Fibroblast of skin of right quadriceps (primary cell): ENCODE measurements at places on chromosomes 4 and X.

- peak; percentile 42 for DNase-seq
Observed at GRCh38 chr4:7434766-7435150, at the start of gene PSAPL1. TSS of gene PSAPL1 (minus strand) at chr4:7434930. CDS start at chr4:7434879, 51 bp downstream.

- DNase-seq = peak; percentile 59
Observed at GRCh38 chr4:103892586-103892985, 172.8 kb upstream of the TACR3 start.

DNA sequence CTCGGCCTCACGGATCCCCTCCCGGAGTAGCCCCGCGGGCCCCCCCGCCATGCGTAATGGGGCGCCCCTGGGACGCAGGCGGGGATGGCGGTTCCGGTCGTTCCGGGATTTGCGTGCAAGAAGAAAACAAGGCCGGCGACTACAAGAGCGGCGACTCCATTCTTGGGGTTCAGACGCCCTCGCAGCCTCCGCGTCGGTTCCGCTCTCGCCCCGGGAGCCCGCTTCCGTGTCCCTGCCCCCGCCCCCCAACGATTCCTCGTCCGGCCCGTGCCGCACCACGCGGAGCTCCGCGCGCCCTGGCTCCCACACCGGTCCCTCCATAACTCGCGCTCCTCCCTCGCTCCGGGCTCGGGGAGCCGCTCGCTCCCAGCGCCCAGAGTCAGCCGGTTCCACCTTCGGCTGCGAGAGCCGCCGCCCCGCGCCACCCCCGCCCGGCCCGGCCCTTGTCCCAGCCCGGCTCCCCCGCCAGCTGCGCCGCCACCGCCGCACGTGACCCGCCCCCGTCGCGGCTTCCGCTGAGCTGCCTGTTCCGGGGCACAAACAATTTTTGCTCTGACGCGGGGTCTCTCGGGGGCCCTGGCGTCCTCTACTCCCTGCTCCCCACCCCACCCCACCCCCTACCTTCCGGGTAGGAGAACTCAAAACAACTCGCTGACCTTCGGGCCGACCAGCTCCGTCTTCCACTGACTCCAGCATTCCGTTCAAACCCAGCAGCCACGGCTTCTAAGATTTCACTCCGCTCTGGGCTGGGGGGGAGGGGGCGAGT lies 78.8 kb upstream of the BCOR start:
- DNase-seq = no peak

DNA sequence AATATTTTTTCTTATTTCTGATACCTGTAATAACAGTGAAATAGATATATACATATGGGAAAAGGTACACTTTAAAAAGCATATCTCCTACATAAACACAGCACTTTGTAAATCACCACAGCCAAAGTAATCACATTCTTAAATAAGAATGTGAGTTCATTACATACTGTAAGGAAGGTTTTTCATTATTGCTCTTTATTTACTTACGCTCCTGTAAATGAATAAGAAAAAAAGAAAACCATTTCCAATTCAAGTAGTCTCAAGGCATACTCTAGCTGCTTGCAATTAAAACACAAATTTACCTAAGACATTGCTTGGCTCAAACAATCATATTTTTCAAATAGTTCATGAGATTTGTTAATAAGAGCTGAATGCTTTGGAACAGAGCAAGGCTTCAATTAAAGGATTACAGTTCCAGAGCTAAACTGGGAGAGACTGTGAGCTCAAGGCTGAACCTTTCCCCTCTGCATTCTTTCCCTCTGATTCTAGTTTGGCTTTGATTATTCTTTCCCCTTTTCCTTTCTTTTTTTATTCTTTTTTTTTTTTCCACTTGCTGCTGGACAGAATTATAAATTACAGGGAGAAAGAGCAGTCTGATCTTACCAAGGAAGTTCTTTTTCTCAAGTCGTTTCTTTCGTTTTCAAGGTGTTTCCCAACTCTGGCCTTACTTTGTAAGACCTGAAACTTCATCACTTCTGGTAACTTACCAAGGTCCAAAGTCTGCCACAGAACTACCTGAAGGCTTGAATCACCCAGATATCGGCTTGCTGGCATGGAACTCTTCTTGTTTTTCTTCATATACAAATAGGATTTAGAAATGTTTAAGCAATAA lies 278.3 kb downstream of the INPP4B start:
- peak; percentile 39 for DNase-seq

- DNase-seq = peak; percentile 44
Observed at GRCh38 chr4:75995727-75996126, 5.0 kb upstream of the SDAD1 start.

GRCh38 chr4:139247700-139248238 lies 32.3 kb downstream of the MGARP start:
- DNase-seq = no peak

DNA sequence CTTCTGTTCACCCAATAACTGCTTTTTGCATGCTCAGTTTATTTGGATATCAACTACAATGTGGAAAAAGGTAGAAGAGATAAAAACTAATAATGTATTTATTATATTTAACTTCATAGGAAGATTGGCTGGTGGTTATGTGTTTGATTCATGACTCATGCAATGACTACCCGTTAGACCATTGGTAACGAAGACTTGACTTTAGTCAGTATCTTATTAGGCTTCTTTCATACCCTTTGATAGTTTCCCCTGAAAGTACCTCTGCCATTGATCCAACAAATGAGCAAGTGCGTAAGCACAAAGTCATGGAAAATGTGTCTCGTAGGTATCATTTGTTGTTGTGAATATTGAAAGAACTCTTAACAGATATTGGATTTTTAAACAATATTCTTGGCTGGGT lies 394.7 kb downstream of the PPP3CA start:
- DNase-seq = no peak

- no peak for DNase-seq
Observed at GRCh38 chr4:163858515-163858914, 364.0 kb downstream of the TMA16 start.

DNA sequence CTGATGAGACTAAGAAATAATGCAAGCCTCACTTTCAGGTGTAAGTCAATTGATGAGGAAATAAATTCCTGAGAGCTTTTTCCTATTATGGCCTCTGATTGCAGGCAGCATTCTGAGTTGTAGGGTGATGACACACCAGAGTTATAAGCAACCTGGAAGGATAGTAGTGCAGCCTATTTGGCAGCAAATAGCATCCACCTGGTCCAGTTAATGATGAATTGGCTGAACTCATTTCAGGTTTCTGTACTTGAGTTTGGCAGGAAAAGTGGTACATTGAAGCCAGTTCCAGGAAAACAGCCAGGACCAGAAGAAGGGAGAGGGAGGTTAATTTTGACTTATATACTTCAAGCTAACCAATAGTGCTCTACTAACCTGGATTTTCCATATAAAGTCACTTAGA lies 316.8 kb downstream of the NAF1 start:
- no peak for DNase-seq

DNA sequence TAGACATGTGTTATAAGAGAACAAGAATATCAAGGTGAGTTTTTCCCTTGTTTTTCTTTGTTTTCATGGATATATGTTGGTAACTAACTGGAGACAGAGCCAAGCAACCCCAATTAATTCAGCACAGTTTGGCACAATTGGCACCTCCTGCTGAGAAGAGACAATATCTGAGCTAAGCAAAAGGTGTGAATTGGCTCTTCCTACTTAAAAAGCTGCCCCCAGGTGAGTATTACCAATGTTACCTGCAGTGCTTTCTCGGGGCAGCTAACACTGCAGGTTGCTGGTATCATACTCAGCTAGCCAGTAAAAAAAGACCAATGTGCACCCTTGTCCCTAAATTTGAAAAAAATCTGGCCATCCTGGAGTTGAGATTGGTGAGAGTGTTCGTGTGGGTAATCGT lies 871.2 kb upstream of the TENM3 start:
- no peak for DNase-seq

GRCh38 chr4:185139736-185140135 lies 3.3 kb upstream of the SLC25A4 start:
- no peak for DNase-seq

DNA sequence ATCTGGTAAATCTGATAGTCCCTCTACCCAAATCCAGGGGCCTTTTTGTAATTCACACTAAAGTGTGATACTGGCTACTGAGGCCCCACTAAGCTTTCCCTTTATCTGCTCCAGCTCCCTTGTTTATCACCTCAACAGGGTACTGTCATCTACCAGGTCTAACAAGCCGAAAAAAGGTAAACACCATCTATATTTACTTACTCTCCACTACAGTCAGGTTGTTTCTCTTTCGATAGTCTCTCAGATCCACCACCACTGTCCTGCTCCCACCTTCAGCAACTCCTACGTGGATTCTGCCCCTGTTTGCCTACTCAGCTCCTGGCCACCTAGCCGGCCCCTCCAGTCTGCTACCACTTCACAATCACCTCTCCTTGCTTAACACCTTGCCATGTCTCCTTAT lies 3.3 kb downstream of the ITIH6 start:
- no peak for DNase-seq

- peak; percentile 44 for DNase-seq
Observed at GRCh38 chr4:56286763-56287162, 100.5 kb downstream of the AASDH start.

GRCh38 chr4:45064741-45065140 lies 338.4 kb upstream of the GNPDA2 start:
- no peak for DNase-seq

DNA sequence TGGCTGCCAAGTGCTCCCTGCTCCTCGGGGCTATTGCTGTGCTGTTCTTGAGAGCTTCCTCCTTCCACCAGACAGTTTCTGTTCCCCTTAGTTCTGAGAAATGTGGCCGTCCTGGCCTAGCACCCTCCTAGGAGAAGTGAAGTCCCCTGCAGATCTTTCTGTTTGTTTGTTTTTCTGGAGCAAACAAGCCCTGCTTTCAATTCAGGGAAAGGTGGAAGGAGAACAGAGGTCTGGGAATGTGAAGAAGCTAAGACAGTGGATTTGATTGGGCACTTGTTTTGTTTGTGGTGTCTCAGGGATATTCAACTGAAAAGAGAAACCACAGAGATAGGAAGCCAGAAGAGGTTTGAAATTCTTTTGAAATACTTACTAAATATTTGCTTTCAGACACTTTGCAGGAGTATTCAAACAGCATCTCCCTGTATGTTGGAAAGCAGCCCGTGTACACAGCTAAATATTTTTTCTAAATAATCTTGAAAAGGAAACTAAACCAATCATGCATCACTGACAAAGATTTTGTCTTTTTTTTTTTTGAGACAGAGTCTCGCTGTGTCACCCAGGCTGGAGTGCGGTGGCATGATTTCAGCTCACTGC lies 36.5 kb upstream of the PPM1K start:
- peak; percentile 1 for DNase-seq

DNA sequence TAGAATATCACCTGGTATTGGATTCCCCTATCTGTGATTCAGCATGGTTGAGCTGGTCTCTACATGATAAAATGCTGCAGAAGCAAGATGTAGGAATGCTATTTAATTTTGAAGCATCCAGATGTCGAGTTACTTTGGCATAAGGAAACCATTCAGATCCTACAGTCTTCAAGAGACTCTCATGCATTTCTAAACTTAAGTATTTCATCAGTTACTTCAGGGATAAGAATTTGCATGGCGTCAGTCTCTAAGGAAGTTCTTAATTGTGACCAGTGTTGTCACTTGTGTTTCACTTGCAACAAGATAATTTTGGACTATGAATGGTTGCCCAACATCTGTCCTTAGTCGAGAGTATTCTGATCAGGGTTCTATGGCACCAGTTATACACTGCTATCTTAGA lies 192.4 kb downstream of the CCNG2 start:
- no peak for DNase-seq

DNA sequence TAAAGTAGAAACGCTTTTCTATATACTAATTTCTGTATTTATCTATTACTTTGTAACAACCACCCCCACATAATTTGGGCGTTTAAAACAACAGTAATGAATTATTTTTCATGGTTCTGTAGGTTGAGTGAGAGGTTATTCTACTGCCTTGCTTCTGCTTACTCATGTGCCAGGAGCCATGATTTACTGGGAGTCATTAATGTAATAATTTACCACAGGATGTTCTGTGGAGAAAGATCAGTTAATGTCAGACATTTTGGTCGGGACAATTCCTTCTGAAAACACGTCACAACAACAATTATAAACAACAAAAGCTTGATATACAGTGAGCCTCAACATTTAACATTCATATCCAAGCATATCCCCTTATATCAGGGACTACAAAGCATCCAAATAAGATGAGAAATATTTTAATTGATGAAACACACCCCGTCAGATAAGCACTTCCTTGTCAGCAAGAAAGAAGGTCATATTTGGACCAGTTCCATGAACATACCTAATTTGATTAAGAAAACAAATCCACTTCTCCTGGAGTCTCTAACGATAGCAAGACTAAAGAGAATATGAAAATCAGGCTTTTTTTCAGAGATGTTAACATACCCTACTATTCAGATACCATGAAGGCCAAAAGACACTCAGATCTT lies 238.5 kb downstream of the PRDM5 start:
- DNase-seq = no peak

- DNase-seq = no peak
Observed at GRCh38 chr4:40458683-40459082, 123.5 kb downstream of the CHRNA9 start.

GRCh38 chrX:50606300-50606950 lies 135.8 kb upstream of the DGKK start:
- no peak for DNase-seq

- no peak for DNase-seq
Observed at GRCh38 chr4:16416601-16417000, 190.3 kb upstream of the TAPT1 start.

DNA sequence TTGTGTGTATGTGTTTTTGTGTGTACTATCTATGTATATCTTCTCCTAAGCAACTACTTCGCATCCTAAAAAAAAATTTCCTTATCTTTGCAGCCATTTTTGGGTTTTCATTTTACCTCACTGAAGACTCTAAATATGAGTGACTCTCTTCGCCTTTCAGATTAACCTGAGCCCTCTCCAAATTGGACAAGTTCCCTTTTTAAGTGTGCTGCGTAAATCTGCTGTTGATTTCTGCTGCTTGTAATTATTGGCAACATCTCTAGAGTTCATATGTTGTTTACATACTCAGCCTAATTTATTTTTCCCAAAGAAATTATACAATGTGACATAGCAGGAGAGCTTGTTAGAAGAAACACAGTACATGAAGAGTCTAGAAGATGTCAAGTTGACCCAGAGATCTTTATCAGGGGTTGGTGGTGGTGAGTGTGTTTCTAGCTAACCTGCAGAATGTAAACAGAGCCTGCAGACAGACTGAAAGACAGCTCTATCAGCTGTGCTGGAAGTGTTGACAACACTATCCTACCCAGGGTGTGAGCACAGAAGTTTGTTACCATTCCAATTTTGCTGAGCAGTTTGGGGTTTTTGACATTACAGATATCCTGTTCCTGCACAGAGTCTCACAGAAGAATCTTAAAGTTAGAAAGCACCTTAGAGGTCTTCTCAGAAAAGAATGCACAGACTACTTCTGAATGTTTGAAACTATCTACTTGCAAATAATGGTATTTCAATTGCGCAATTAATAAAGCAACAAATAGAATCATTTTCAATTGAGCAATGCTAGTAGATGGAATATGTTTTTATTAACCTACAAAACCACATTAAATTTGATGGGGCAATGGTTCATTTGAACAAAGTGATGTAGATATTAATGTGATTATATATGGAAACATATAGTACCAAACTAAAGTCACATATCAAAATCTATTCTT lies 12.5 kb downstream of the SOX3 start:
- no peak for DNase-seq
